Neural progenitor cell (in vitro differentiated cells): ENCODE measurements at places on chromosomes 1 and 21.

DNA sequence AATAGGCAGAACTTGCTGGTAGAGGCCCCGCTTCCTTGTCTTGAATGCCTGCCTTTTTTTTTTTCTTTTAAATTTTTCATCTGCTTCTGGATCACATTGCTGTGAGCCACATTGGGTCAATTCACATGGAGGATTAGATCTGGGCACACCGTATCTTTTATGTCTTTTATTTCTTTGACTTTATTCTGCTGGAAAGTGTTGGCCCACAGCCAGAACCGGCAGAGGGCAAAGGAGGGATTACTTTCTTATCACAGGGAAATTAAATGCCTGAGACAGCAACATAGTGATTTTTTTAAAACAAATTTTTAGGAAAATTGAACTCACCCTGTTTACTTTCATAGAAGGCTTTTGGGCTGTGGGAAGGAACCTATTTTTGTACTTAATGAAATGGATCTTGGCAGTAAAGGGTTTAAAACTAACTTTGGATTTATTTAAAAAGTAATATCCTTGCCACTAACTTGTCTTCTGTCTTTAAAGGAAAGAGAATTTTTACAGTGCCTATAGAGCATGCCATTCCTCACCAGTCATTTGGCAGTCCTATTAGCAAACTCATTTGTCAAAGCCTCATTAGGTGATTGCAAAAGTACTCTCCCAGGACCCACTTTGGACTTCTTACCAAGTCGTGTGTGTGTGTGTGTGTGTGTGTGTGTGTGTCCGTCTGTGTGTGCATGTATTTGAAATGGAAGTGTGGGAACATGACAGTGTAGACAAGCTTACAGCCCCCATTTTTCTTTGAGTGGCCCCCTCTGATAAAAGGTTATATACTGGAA is 68.4 kb downstream of the ST6GALNAC3 start:
- no peak for DNase-seq

DNA sequence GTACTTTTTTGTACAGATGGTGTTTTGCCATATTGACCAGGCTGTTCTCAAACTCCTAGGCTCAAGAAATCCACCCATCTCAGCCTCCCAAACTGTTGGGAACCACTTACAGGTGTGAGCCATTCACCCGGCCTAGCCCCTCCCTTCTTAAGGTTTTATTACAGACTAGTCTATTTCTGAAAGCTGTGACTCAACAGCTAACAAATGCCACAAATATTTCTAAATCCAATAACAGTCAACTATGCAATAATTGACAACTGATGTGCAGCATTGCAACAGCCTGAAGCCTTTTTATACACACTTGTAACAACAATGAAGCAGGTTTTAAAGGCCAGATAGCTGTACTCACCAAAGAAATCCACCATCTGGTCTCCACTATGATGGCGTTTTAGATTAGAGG is 51.4 kb downstream of the GRIK1 start:
- DNase-seq: no peak

- DNase-seq: no peak
These were observed 26.7 kb upstream of the COL16A1 start for GRCh38 chr1:31730336-31731048.

GRCh38 chr1:212862111-212862690 is 4.1 kb downstream of the FLVCR1 start:
- DNase-seq: no peak

- DNase-seq: no peak
These were observed 587.7 kb downstream of the MATN1 start for GRCh38 chr1:30135698-30136097.

- DNase-seq: no peak
These were observed 1.5 kb upstream of the PPP1R15B start for GRCh38 chr1:204413170-204413535.

DNA sequence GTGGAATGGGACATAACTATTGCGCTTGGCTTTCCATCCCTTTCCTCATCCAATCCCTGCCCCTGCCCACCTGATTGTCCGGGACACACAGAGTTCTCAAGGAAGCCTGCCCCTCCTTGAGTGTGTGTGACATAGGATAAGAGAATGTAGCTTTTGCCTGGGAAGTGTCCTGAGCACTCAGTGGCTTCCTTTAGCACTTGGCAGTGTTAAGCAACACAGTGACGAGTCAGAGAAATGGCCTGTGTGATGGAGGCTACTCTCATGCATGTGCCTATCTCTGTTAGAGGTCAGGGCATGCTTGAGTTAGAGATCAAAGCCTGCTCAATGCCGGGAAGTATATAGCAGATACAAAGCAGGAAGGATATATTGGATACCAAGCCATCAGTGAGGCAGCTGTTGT is 289.5 kb downstream of the SIPA1L2 start:
- no peak for DNase-seq

GRCh38 chr1:98949621-98950020 is 55.0 kb downstream of the PLPPR5 start:
- DNase-seq: peak; percentile 28

DNA sequence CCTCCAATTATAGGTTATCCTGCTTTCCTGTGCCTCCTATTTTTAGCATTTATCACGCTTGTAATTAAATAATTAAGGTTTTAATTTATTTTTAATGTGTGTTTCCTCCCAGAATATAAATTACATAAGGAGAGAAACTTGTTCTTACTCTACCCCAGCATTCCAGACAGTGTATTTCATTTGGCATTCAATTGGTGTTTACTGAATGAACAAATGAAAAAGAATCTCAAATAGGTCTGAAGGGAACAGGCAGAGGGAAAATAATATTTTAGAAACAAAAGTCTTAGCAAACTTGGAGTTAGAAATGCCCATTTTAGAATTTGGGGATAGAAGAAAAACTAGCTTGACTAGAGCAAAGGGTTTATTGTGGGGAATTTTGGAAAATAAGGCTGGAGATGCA is 9.9 kb upstream of the RSRP1 start:
- DNase-seq: no peak

- DNase-seq: no peak
These were observed 624.4 kb upstream of the PLXNA2 start for GRCh38 chr1:208868554-208868953.

- DNase-seq: no peak
These were observed 60.3 kb upstream of the ZNF648 start for GRCh38 chr1:182121787-182122186.
